Stimulated activated CD4-positive, alpha-beta T cell treated with anti-CD3 and anti-CD28 coated beads, Interleukin-1b, Interleukin-23, amount 100 ng/mL, for 1 hour (primary cell): ENCODE measurements at places on chromosomes 16 and 17.

DNA sequence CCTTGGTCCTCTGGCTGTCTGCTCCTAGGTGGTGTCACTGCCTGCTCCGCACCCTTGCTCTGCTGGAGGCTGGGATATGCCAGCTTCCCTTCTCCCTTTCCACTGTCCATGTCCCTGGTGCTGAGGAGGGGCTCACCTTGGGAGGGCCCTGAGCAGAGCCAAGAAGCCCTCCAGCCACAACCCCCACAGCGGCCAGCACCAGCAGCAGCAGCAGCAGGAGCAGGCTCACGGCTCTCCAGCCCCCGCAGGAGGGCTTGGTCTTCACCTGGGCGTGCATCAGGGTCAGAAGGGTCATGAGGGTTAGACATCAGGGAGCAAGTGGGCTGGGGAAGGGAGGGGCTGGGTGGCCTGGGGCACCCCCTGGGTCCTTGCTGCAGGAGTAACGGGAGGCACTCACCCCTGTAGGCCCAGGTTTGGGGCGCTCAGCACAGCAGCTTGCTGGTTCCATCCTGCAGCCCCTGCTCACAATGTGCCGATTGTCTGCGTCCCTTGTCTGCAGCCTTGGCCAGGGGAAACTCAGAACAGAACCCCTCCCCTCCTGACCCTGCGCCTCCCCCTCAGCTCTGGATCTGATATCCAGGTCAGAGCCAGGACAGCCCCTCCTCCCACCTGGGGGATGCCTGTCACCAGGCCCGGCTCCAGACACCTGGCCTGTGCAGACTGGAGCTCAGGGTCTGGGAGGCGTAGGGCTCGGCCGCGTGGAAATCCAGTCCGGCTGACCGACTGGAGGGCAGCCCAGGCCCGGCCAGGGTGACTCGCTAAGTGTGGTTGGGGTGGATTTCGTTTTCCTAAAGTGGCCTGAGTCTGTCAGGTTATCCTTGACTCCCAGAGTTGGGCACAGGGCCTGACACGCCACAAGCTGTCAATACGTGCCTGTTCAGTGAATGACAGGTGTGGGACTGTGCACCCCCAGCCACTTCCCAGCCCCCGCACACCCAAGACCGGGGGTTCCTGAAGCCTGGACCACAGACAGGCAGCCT is at the start of gene BRICD5:
Gene BRICD5, minus strand, starts transcription at position 478 of the 980 bp plus-strand sequence. Its CDS starts 30 bp downstream, at position 448.
- DNase-seq, result no peak

DNA sequence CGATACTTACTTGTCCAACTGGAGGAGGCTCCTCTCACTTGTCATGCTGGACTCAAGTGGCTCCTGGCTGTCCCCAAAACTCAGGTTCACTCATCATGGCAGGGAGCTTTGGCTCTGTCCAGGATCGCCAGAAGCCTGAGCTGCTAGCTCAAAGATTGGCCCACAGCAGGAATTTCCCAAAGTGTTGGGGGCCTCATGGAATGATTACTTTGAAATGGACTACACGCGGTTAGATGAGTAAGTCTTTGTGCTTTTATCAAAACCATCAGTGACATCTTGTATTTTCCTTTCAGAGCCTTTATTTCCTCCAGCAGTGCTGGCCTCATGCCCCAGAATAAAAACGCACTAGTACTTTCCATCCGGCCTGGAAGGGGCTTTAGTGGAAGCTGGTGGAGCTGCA is 29.2 kb upstream of the PHB1 start:
- no peak for DNase-seq

- no peak for DNase-seq
These were observed 126.6 kb upstream of the MED13 start for GRCh38 chr17:62191390-62192361.

GRCh38 chr16:47858333-47858982 is 297.3 kb downstream of the ABCC12 start:
- no peak for DNase-seq

- DNase-seq, result no peak
These were observed 25.9 kb downstream of the MYH3 start for GRCh38 chr17:10631048-10631700.

- DNase-seq, result no peak
These were observed 12.9 kb upstream of the P2RX1 start for GRCh38 chr17:3929181-3929580.

GRCh38 chr17:67577429-67578141 is 140.2 kb upstream of the NOL11 start:
- no peak for DNase-seq

DNA sequence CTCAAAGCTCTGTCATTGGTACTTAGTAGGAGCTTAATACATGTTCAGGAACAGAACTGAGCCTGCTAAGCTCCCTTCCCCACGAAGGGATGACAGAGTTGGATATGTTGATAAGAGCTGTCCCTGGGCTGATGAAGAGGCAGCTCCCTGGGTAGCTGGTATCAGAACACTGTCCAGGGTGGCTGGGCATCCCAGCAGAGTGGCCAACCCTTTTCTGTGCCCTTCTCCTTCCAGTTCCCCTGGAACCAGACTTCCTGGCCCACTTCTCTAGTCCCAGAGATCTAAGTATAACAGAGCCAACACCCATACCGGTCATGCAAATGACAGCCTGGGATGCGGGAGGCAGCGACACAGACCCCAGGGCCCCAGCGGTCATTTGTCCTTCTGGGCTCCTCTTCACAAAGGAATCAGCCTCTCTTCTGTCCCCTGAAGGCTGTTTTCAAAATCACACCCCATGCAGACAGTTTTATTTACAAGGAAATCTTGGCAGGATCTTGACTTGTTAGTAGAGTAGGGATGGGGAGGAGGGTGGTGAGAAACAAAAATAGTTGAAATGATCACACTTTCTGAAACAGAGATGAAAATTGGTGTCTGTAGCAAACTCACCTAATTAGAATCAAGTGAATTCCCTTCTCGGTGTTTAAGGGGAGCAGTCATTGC is 1.4 kb upstream of the RHBDL3 start:
- DNase-seq, result no peak
